ENCODE measurements at places on chromosomes 5 and 9.

GRCh38 chr9:83966209-83966582, 13.8 kb downstream of the HNRNPK start:
- no peak for DNase-seq

- DNase-seq: no peak
Observed at GRCh38 chr5:14186059-14186830, 43.1 kb downstream of the TRIO start.

- DNase-seq: no peak
Observed at GRCh38 chr5:6838736-6839135, 125.5 kb downstream of the TENT4A start.

GRCh38 chr9:77910194-77910621, 121.4 kb downstream of the GNAQ start:
- no peak for DNase-seq

DNA sequence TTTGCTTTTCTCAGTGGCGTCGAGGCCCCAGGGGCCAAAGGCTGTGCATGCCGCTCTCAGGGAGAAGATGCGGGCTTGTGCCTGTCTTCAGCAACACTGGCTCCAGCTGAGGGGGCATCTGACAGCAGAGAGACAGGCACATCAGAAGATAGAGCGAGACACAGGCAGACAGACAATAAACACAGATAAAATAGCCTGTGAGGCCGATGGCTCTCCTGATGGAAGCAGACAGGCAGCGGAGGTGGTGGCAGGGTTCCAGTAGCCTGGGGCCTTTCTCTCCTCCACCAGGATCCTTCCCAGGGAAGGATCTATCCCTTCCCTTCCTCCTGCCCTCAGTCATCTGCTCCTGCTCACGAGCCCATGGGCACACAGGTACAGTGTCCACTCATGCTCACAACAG, 16.6 kb upstream of the UNC5A start:
- no peak for DNase-seq

- DNase-seq: no peak
Observed at GRCh38 chr5:87121304-87122150, 146.2 kb upstream of the RASA1 start.

GRCh38 chr5:154197801-154198491, 7.4 kb downstream of the GALNT10 start:
- DNase-seq: peak; percentile 44

DNA sequence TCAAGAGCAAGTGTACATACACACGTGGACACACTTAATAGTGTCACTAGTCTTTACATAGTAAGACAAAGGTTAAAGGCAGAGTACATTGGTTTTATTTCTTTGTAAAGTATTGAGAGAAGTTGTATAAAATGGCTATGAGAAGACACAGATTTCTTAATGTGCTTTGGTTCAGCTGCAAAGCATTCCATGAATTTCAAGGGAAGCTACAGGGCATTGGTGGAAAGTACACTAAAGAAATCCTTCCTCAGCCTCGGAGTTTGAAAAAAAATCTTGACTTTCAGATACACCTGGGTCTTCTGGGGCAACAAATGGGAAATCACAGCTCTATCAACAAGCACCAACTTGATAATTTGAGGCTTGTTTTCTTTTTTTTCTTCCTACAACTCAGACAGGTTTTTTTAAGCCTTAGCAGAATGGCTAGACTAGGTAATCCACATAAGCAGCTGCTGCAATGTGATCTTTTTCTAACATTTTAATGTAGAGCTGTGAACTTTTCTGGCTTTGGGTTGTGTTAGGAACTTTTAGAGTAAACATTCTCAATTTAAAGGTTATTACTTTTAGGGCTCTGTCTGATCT, 140.4 kb upstream of the FST start:
- DNase-seq: no peak

DNA sequence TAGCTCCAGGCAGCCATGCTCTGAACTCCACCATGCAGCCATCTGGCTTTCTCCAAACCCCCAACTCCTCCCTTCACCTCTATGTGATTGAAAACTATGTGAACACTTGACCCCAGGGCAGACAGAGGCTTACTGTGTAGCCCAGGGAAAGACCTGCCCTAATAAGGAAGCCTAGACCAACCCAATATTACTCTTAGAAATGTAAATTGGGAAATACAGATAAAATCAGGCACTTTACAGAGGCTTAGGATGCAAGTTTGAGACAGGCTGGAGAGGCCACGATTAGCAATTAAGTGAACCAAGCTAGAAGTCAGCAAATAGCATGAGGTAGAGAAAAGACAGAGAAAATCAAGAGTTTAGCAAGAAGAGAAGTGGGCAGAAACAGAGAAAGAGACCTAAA, 141.7 kb upstream of the ABCA1 start:
- no peak for DNase-seq

DNA sequence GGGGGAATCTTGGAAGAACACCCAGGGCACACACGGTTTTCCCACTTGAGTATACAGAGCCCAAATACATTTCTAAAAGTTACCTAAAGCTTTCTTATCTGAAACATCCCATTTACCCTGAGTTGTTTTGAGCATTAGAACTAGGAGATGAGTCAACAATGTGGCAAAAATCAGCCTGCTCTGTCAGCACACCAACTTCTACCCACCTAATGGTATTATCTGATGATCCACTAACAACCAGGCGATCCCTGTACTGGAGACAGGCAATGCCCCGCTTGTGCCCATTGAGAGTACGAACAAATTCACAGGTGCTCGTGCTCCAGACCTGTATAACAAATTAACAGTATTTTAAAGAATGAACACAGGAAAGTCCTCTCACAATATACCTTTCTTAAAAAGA, 87.0 kb downstream of the SMIM23 start:
- DNase-seq: no peak

GRCh38 chr9:91744114-91744513, 205.9 kb downstream of the ROR2 start:
- no peak for DNase-seq

GRCh38 chr5:105730982-105731381, 1939.8 kb downstream of the EFNA5 start:
- DNase-seq: no peak

DNA sequence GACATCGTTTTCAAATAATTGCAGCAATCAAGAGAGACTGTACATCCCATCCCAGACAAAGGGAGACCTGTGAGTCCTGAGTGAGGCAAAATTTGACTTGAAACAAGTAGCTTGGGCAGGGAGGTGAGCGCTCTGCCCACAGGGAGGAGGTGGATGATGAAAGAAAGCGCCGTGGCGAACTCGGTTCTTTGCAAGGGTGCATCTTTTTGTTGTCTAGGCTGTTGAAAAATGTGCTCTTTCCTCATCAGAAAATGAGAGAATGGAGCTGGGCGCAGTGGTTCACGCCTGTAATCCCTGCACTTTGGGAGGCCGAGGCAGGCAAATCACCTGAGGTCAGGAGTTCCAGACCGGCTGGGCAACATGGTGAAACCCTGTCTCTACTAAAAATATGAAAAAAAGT, 150.5 kb downstream of the GAPVD1 start:
- no peak for DNase-seq

DNA sequence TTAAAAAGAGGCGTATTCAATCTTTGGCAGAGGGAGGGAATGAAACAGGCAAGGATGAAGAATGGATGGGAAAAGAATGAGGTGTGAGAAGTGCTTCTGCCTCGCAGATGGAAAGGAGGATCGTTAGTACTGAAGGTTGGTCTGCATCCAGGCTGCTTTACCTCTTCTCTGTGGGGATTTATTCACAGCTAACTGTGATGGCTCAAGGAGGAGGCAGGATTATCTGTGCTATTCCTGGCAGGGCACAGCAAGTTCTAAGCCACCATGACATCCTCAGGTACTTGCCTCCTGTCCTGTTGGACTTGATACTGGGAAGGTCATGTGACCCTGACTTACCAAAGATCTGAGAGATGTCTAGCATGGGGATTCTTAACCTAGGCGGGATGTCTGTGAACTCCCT, 84.3 kb downstream of the GDNF start:
- no peak for DNase-seq

DNA sequence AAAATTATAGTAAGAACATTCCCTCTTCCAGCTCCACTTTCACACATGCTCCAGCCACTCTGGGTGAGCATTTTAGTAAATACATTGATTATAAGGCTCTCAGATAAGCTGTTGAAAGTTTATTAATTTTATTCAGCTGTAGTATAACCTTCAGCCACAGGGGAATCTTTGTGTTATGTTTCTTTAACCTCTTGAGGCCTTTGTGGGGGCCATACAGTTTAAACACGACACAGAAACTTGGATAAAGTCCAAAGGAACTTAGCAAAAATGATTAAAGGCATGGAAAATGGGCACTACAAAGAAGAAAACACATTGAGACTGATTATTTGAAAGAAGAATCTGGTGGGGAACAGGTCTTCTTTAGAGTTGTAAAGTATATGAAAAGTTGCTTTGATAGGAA, 70.2 kb downstream of the AOPEP start:
- no peak for DNase-seq

- no peak for DNase-seq
Observed at GRCh38 chr5:33462456-33462855, 21.7 kb downstream of the TARS1 start.

- DNase-seq: no peak
Observed at GRCh38 chr5:174272671-174273070, 227.2 kb downstream of the NSG2 start.

DNA sequence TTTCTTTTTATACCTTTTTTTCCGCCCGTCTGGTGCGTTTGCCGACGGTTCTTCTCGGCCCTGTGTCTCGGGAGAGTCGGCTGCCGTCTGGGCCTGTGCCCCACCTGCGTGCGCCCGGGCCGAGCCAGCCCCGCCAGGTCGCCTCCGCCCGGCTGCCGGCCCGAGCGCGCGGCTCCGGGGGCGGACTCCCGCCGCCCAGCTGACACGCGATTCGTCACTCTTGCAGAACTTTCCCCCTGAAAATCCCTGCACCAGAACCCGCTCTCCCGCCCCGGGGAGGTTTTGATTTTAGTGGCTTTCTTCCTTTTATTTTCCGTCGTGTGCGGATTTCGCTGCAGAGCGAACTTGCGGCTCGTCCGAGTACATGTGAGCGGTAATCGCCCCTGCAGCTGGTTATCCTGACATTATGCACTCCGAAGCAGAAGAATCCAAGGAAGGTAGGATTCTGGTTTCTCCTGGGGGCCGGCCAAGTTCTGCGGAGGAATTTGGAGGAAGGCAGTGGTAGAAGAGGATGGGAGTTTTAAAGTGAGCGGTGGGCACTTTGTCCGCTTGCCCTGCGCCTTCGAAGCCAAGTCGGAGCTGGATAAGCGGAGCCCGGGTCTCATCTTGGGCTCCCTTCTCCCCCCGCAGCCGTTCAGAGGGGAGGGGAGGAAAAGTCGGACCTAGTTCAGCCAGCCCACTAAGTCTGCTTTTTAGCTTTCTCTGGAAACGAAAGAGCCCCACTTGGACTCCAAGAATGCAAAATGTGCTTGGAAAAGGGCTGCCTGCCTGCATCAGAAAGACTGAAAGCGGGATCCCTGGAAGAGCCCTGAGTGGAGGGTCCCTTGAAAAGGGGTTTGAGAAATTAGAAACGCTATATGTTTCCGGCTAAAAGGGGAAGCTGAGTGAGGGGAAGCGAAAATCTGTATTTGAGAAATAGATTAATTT, at the start of gene TNFAIP8:
TSS of gene TNFAIP8 (plus strand) at position 335 of the 927 bp plus-strand sequence. CDS start at position 407, 72 bp downstream.
- no peak for DNase-seq

DNA sequence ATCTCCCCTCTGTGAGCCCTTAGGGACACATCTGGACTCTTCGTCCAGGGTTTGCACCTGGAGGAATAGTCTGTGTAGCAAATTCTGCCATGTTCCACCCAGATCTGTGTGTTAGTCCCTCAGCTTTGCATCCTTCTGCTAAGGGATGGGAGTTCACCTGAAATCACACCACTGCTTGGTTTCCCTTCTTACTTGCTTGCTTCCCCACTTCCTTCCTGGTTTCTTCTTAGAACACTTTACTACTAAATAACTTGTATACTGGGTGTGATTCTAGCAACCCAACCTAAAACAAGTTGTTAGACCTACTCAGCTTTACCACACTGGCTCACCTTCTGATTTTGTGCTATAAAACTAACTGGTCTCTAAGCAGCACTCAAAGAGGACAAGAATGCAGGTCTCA, 202.6 kb upstream of the MAP3K1 start:
- no peak for DNase-seq

DNA sequence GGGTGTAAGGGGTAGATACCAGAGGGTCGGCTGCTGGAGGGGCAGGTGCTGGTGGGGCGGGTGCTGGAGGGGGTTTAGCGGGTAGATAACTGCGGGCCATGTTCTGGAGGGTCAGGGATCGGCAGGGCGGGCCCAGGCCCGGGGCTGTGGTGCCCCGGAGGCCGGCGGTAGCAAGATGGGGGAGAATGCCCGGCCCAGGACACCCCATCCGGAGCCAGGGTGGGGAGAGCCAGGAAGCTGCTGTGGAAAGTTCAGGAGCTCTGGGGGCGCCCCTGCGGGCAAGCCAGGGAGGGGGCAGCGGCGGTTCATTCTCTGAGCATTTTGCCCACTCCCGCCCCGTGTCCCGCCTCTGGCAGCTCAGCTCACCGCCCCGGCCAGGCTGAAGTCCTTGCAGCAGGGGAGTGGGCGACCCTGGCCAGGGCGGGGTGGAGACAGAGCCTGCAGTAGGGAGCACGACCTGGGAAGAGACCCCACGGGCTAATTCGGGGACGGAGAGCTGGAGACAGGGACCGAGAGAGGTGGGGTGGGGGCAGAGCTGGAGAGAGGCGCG, 538 bp downstream of the PRRT1B start:
- no peak for DNase-seq

- no peak for DNase-seq
Observed at GRCh38 chr5:169717288-169717687, 80.2 kb downstream of the DOCK2 start.

- no peak for DNase-seq
Observed at GRCh38 chr5:170404398-170404797, 15.2 kb upstream of the KCNMB1 start.

DNA sequence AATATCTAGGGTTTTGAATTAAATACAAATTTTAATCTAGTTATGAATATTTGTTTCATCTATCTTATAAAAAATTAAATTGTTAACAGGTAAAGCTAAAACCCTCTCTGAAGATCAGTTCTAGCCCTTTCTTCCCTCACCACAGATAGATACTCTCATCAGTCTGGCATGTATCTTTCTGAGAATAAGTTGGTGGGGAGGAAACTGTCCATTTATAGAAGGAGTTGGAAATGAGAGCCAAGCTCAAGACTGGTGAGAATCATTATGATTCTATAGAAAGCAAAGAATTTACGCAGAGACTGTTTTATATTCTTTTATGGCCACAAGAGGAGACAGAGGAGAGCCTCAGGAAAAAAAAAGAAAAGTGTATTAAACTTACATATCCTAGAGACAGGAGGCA, 59.0 kb downstream of the STARD4 start:
- no peak for DNase-seq

- DNase-seq: no peak
Observed at GRCh38 chr5:133425222-133425621, 187.1 kb downstream of the FSTL4 start.

DNA sequence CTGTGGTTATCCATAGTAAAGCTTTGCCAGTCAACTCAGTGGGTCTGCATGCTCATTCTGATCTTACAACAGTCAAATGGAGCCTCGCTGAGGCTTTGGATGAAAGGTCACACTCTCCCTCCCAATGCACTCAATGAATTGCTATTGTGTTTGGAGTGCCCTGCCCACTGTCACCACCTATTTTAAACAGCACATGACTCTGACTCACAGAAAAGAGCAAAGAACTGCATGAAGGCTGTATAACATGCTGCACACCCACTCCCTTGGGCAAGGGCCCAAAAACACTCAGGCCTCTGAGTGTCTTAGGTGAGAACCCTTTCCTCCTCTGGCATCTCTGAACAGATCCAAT, 118.7 kb upstream of the CCDC112 start:
- no peak for DNase-seq

- DNase-seq: no peak
Observed at GRCh38 chr5:43515678-43516048, 715 bp upstream of the C5orf34 start.

GRCh38 chr9:123615381-123615780, 259.4 kb downstream of the CRB2 start:
- no peak for DNase-seq

- DNase-seq: no peak
Observed at GRCh38 chr9:2271426-2271825, 256.3 kb downstream of the SMARCA2 start.

Measured in stimulated activated CD8-positive, alpha-beta memory T cell treated with anti-CD3 and anti-CD28 coated beads, Interleukin-2, amount 100 ng/mL, for 1 hour (primary cell).